Right renal pelvis (tissue), 4 donors: ENCODE measurements at places on chromosomes 16 and 17. TPM values are rescaled to one million over a fixed set of nuclear protein-coding genes. Genes with fewer than 3 reads are reported as not detected.

The BICDL2 gene
- 3.5 TPM for polyA plus RNA-seq

GRCh38 chr17:2233441-2233947 lies 70.1 kb downstream of the SMG6 start:
- DNase-seq: no peak

DNA sequence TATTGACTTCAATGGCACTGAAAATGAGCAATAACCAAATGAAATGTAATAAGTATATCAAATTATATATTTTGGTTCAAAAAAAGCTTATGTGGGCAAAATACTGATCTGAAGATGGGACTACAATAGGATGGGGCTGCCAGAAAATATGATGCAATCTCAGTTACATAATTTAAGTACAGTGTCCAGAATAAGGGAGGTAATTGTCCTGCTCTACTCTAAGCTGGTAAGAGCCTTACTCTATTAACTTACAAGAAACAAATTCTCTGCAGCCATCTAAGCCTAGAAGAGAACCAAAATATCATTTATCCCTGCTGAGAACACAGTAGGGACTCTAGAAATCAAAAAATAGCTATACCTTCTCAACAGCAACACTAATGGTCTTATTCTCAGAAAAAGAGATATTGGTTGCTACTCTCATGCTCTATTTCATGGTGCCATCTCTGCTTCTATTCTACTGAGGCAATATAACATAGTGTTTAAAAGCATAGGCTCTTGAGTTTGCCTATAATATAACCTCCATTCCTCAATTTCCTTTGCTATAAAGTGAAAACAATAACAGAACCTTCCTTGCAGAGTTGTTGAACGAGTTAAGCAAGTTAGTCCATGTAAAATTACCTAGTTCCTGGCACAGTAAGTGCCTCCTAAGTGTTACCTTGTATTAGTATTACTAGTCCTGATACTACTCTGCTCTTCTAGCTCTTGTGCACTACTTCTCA lies 19.9 kb downstream of the NQO1 start:
- no peak for DNase-seq

DNA sequence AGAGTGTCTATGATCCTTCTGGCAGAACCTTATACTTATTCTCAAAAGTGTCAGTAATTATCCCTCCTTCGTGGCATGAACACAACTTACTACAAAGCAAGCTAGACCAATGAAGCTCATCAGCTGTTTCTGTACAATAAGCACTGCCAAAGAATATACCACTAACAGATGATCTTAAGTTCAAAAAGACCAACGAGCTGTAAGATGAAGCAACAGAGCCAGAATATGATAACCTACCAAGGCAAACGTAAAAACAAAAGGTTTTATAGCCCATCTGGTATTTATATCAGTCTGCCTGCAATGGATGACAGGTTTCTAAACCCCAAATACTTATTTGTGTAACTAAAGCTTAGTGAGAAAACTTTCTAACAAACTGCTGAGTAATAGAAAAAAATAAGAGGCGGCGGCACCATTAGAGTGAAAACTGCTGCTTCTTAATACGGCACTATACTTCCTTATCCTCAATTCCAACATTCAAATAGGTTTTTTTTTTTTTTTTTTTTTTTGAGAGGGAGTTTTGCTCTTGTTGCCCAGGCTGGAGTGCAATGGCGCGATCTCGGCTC lies 22.1 kb downstream of the NME2 start:
- DNase-seq: no peak

The PRSS27 gene
- polyA plus RNA-seq: 1.4 TPM

GRCh38 chr16:88570691-88571092 lies 489 bp downstream of the ZC3H18 start:
- no peak for DNase-seq

The TEKT1 gene
- 0.42 TPM for polyA plus RNA-seq

DNA sequence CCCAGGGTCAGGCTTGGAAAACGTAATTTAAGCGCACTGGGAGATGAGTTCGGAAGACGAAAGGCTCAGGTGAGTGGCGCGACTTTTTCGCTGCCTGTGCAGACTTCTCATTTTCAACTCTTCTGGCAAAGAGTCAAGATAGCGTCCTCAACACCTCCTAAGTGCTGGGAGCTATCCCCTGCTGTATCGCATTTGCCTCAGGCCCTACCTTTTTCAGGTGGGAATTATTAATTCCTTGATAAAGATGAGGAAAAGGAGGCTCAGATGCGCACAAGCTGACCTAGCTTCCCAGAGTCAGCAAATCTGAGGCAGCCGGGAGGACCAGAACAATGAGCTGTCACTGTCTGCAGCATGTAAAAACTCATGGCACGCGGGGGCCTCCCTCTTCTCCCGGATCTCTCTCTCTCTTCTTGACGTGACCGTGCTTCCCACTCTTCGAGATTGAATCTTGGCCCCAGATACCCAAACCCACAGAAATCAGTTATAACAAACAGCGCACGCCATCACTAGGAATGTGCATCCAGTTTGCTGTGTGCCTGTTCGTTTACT lies 512 bp upstream of the ADAMTS18 start:
- no peak for DNase-seq

The TBC1D3E gene
- not detected for polyA plus RNA-seq

The KCNH6 gene
- 1.4 TPM for polyA plus RNA-seq

The TMEM101 gene
- polyA plus RNA-seq: 39.3 TPM

The MYCBPAP gene
- 1.9 TPM for polyA plus RNA-seq

The NUPR1 gene
- 9.4 TPM for polyA plus RNA-seq
